ENCODE measurements at places on chromosomes 12 and 14.

- no peak for DNase-seq
These were observed 51.8 kb downstream of the SLC15A5 start for GRCh38 chr12:16225692-16226091.

- peak; percentile 84 for DNase-seq
These were observed 10.8 kb downstream of the GLRX5 start for GRCh38 chr14:95545515-95546168.

- DNase-seq = no peak
These were observed 102.2 kb downstream of the WSCD2 start for GRCh38 chr12:108231109-108231905.

- no peak for DNase-seq
These were observed 215.0 kb upstream of the EEA1 start for GRCh38 chr12:93144109-93144508.

- no peak for DNase-seq
These were observed 11.9 kb downstream of the TMEM52B start for GRCh38 chr12:10190558-10191388.

DNA sequence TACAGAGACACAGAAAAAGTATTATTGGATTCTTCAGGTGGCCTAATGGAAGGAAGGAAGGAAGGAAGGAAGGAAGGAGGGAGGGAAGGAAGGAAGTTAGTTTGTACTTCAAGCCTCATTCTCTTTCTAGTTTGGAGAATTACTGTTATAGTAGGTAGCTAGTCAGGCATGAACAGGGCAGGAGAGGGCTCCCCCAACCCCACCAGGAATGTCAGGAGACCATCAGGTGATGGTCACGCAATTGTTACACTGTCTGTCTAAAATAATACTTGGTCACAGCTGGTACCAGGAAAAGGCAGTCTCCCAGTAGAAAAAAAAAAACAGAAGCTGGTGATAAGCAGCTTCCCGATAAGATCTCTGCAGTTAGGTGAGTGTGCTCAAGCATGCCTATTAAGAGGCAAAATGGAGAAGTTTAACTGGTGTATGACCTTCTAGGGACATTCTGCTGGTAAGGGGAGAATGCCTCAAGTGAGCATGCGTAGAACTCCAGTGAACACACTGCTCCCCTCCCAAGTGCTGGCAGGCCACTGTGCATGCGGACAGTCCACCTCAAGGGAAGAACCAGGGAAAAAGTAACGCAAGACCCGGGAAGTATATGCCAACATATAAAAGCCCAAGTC lies 358.4 kb upstream of the SOX5 start:
- DNase-seq = no peak

GRCh38 chr12:47316609-47317049 lies 236.9 kb upstream of the AMIGO2 start:
- DNase-seq = no peak

- peak; percentile 95 for DNase-seq
These were observed 64.9 kb downstream of the TMX1 start for GRCh38 chr14:51304941-51305340.

Data from non-pigmented ciliary epithelial cell (primary cell).